ENCODE measurements at places on chromosomes 11 and 22.

DNA sequence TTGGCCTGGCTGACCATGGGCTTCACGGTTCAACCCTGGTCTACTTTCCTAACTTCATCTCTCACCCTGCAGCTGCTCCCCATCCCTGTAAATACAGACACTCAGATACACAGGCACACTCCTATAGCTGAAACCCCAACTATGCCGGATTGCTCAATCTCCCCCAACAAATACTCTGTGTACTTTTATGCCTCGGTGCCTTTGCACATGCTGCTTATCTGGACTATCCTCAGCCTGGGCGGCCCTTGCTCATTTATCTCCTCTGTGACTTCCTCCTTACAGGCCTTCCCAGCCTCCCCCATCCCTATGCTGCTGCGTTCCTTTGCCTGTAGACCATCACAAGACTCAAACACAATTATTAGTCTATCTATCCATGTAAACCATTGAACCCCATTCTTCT is 76.6 kb downstream of the PKNOX2 start:
- no peak for DNase-seq

DNA sequence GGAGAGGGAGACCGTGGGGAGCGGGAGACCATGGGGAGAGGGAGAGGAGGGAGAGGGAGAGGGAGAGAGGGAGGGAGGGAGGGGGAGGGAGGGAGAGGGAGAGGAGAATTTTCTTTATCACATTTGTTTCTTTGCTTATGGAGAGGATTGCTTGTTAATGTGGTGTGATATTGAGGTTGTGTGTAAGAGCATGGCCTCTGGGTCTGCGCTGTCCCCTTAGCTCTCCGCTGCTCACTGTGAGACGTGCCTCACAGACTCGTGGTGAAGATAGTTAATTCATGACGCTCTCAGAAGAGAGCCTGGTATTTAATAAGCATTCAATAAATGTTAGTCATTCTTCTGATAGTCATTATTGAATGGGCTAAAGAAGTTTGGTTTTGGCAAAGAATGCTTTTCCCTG is 26.2 kb downstream of the PPFIA1 start:
- DNase-seq, result no peak

- DNase-seq, result no peak
Measured at GRCh38 chr11:86785576-86785975, 14.8 kb upstream of the PRSS23 start.

GRCh38 chr11:83054904-83055380 is 16.8 kb downstream of the RAB30 start:
- no peak for DNase-seq

DNA sequence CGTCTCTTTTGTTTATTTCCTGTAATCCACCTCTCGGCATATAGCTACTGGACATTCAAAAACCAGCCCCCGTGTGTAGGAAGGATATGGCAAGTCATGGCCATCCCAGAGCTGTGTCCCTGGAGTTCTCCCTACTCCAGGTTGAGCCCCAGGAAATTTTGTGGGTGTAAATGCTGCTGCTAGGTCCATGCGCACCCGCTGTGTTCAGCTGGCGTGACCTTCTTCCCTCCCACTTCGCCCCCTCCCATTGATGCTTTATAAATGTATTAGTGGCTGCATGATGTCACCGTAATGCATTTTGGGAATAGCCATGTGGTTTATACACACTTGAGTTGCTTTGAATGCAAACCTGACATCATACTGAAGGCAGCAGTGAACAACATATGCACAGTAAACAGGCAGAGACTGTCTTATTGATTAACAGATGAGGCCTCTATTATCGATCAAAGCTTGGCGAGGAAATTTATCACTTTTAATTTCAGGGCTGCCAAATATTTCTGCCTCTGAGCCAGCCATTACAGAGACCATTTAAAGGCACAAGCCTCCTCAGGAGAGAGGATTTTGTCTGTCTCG is 113.6 kb upstream of the NNMT start:
- no peak for DNase-seq

DNA sequence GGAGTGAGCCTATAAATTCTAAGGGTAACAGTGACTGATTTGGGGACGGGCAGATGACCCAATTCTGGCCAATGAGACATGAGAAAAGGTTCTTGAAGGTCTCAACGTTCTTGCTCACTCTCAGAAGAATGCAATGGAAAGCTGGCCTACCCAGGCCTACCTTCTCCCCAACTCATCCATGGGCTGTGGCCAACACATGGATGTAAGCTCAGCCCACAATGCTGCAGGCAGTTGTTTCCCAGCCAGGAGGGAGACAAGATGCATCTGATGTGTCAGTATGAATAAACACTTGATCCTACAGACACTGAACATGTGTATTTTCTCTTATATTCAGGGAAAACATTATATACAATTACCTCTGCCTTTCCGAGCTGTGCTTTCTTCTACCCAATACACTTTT is 24.4 kb downstream of the PI4KA start:
- DNase-seq, result no peak

GRCh38 chr11:94673951-94674491 is 94.1 kb upstream of the AMOTL1 start:
- no peak for DNase-seq

GRCh38 chr11:101553891-101554292 is 29.9 kb downstream of the TRPC6 start:
- DNase-seq, result no peak

DNA sequence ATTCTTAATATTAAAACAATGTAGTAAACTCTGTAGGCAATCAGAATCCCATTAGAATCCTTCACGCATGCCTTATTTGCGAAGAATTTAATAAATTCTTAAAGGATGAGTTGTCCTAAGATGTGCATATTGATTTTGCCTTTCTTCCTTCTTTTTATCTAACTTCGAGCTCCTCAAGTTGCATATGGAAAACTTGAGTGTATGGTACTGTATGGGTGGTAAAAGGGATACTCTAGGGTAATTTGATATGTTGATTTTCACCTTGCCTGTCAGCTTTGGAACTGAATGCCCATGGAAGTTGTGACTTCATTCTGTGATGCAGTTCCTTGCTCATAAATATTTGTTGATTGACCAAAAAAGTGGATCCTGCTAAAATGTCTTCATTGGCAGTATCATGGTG is 193.8 kb downstream of the DDX10 start:
- DNase-seq, result no peak

DNA sequence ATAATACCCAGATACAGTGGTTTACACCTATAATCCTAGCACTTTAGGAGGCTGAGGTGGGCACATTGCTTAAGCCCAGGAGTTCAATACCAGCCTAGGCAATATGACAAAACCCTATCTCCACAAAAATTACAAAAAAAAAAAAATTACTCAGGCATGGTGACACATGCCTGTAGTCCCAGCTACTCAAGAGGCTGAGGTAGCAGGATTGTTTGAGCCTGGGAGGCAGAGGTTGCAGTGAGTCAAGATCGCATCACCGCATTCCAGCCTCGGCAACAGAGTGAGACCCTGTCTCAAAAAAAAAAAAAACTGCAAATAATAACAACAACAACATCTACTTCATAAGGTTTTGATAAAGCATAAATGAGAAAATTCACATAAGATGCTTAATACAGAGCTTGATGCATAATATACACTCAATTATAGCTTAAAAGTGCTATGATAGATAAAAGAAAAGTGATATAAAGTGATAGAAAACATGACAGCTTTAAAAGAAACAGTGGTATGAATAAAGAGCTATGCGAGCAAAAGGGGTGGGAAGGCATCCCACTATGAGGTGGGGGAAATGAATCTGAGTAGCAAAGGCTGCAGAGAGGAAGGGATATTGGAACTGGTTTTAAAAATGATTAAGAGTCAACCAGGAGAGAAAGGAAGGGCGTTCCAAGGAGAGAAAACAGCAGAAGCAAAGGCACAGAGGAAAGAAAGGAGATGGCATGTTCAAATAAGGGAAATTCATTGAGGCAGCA is 197.6 kb downstream of the KIF18A start:
- no peak for DNase-seq
